Karpas-422 (cell line): ENCODE measurements at places on chromosomes 12 and 14.

DNA sequence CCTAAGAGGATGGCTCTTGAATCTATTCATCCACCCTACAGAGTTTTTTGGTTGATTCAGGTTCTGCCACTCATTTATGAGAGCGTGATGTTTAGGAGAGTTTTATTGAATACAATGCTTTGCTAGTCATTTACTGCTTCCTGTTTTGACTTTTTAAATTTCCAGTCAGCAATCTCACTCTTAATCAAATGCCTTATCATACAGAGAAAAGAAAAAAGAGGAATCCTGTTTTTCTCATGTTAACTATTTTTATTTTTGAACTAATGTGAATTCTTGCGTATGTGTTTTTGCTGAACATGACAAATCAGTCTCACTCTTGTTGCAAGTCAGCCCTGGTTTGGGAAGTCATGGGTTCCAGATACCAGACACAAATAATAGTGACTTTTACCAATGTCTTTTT is 22.1 kb upstream of the LGMN start:
- no peak for DNase-seq

GRCh38 chr12:108109954-108110353 is 19.1 kb upstream of the WSCD2 start:
- DNase-seq = no peak

GRCh38 chr12:47577206-47577989 is 128.4 kb downstream of the RPAP3 start:
- DNase-seq = no peak

- DNase-seq = no peak
Observed at GRCh38 chr12:1115484-1116231, 124.6 kb downstream of the ERC1 start.

DNA sequence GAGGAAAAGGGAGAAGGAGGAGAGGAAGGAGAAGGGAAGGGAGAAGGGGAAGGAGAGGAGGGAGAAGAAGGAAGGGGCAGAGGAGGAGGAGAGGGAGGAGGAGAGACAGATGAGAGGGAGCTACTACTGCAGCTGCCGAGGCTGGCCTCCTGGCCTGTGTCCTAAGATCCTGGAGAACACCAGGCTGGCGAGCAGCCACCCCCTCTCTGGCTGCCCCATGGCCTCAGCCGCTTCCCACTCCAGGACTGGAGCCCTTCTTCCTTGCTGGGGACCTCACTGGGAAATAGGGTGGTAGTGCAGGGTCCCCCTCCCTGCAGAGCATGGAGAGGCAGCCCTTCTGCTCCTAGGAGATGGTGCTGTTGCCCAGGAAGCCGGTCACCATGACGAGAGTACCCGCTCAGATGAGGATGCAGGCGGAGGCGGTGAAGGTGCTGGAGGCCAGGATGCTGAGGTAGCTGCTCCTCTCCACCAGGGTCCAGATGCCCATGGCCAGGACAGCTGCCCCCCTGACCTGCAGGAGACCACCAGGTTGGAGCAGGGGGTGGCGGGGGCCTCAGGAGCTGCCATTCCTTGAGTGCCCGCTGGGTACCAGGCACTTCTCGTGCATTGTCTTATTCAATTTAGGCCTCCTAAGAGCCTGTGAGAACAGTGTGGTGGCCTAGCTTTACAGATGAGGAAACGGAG is 167.9 kb upstream of the PRMT8 start:
- no peak for DNase-seq

DNA sequence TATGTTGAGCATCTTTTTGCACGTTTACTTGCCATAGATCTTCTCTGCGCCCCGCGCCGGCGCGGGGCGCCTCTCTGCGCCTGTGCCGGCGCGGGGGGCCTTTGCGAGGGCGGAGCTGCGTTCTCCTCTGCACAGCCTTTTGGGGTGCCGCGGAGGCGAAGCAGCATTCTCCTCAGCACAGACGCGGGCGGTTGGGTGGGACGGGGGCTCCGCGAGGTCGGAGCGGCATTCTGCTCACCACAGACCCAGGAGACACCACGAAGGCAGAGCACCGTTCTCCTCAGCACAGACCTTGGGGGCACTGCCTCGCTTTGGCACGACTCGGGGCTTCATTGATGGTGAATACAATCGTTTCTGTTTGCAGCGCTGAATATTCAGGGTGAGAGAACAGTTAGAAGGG is 28.5 kb upstream of the ANHX start:
- DNase-seq = no peak

GRCh38 chr14:51431033-51431709 is 191.1 kb downstream of the TMX1 start:
- no peak for DNase-seq

DNA sequence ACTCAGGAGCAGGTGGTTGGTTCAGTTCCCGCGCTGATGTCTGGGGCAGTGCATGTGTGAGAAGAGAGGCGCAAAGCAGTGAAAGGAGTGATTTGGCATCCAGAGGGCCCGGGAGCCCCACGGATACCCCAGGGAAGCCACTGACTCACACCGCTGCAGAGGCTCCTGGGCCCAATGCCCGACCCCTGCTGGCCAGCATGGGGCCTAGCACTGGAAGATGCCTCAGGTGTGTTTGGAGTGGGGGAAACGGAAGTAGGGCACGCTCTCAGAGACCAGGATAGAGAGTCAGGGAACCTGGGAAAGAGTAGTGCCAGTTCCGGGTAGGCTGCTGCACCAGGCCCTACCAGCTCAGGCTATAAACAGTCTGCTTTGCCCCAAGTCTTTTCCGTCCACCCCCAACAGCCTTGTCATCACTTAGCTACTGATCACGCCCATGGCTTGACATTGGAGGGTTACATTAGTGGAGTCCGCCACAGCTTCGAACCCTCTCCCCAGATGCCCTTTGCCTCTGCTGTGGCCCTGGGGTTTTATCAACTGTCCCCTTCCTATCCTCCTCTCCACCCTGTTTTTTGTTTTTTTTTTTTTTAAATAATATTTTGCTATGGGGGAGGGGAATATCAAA is 9.5 kb upstream of the CSAD start:
- peak; percentile 81 for DNase-seq

- DNase-seq = no peak
Observed at GRCh38 chr12:13252616-13253015, 56.1 kb downstream of the EMP1 start.

DNA sequence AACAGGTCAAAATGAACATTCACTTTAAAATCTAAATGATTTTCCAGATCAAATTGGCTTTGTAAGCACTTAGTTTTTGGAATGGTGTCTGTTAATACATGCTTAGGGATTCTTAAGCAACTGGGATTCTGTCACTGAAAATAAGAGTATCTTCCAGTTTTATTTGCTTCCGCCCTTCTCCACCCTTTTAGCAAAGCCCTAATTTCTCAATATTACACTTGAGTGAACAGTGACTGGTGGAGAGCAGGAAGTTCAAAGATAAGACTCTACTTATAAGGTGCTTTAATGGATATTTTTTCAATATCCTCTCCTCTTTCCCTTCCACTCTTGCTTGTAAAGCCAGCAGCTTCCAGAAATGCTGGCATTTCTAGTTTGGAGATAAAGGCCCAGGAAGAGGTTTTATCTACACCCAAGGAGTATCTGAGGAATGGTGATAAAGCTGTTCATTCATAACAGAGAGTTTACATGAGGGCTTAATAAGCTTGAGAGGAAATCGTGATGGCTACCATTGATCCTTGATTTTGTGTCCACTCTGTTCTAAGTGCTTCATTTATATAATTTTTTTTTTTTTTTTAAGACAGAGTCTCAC is 265.9 kb upstream of the PRICKLE1 start:
- no peak for DNase-seq

- no peak for DNase-seq
Observed at GRCh38 chr14:56159066-56159465, 40.9 kb downstream of the PELI2 start.

DNA sequence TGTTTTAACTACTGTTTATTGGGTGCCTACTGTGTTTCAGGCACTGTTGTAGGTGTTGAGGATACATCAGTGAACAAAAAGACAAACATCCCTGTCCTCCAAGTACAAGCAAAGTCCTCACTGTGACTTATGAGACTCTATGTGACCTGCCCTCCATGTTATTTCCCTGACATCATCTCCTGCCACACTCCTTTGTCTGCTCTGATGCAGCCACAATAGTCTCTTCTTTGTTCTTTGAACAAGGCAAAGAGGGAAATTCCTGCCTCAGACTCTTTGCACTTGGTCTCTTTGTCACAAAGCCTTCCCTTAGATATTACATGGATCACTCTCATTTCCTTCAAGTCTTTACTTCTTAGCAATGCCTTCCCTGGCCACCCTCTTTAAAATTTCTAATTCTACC is 240.1 kb upstream of the SRRM4 start:
- DNase-seq = no peak

DNA sequence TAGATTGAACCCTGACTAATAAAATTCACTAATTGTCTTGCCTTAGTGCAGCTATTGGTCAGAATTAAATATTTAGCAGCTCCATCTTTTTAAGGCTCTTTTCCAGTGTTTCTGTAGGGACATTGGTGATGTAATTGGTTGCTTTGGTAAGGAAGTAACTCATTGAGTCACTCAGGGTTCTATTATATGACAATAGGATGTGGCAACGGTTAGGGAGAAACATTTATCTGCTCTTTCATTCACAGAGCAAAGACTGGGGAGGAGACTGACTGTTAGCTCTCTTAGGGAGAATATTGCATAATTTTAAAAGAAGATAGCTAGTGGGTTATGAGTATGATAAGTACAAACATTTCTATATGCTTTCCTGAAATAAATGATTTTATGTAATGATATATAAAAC is 616.5 kb downstream of the TRHDE start:
- DNase-seq = no peak

DNA sequence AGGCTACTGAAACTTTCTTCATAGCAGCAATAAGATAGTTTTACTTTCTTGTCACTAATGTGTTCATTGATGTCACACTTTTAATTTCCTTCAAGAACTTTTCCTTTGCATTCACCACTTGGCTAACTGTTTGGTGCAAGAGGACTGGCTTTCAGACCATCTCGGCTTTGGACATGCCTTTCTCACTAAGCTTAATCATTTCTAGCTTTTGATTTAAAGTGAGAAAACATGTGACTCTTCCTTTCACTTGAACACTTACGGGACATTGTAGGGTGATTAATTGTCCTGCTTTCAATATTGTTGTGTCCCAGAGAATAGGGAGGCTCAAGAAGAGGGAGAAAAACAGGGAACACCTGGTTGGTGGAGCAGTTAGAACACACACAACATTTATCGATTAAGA is 41.9 kb downstream of the IFNG start:
- DNase-seq = no peak

DNA sequence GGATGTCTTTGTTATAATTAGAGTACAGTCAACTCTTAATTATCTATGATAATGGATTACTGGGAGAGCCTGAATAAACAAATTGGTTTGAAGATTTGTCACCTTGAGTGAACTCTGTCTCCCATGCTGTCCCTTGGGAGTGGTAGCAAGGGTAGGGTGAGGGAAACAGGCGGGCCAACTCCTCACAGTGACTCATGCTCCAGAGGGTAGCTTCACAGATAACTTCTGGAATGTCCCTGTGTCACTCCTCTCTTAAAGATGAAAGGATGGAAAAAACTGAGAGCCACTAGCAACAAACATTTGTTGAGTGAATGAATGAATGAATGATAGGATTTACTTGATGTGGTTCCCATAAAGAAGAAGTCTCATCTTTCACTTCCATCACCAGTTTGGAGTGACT is 53.5 kb downstream of the RASSF9 start:
- DNase-seq = no peak

DNA sequence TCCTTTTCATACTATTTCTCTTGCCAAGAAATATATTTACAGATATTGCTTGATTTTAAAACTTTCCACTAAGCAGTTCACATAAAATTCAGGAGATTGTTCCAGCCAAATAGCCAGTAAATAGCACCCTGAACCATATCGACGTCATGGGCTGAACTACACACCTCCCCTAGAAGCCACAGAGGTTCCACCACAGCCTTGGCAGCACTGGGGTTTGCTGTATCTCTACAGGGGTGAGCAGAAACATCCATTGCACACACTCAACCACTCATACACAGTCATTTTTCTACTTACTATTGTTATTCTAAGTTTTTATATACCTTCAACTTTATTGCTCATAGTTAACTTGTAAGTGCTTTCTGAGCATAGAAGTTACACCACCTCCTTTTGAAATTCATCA is 8.1 kb upstream of the EIF2S3B start:
- DNase-seq = no peak

DNA sequence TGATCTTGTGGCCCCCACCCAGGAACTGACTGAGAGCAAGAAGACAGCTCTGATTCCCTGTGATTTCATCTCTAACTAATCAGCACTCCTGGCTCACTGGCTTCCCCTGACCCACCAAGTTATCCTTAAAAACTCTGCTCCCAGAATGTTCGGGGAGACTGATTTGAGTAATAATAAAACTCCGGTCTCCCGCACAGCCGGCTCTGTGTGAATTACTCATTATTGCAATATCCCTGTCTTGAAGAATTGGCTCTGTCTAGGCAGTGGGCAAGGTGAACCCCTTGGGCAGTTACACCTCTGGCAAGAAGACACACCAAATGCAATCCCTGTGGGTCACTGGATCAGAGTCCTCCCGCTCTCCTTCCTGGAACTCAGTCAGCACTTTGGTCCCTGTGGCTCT is 21.3 kb downstream of the SLC7A7 start:
- no peak for DNase-seq

DNA sequence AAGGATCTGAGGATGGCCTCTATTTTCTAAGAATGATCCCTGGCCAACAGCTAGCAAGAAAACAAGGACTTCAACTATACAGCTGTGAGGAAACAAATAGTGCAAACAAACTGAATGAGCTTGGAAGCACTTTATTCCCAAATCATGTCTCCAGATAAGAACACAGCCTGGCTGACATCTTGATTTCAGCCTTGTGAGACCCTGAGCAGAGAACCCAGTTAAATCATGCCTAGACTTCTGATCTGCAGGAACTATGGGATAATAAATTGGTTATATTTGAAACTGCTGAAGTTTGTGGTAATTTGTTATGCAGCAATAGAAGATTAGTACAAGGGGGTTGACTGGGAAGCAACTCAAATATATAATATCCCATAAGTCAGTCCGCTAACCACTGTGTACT is 183.9 kb upstream of the BMP4 start:
- DNase-seq = no peak

DNA sequence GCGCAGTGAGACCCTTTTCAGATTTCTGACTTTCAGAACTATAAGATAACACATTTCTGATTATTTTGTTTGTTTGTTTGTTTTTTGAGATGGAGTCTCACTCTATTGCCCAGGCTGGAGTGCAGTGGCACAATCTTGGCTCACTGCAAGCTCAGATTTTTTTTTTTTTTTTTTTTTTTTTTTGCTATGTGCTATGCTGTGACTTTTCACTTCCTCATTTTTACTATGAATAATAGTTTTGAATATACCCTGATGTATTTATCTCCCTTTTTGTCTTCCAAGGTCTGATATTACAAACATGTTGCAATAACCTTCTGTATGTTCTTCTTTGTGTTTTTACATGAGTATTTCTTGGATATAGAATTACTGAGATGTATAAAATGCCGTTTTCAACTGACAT is 658.7 kb upstream of the SEL1L start:
- no peak for DNase-seq
